Sigmoid colon (tissue), 7 donors: ENCODE measurements at places on chromosomes 11 and 22. TPM values are rescaled to one million over a fixed set of nuclear protein-coding genes. Genes with fewer than 3 reads are reported as not detected.

- no peak for DNase-seq
Measured at GRCh38 chr11:6705905-6706535, 22.9 kb upstream of the MRPL17 start.

DNA sequence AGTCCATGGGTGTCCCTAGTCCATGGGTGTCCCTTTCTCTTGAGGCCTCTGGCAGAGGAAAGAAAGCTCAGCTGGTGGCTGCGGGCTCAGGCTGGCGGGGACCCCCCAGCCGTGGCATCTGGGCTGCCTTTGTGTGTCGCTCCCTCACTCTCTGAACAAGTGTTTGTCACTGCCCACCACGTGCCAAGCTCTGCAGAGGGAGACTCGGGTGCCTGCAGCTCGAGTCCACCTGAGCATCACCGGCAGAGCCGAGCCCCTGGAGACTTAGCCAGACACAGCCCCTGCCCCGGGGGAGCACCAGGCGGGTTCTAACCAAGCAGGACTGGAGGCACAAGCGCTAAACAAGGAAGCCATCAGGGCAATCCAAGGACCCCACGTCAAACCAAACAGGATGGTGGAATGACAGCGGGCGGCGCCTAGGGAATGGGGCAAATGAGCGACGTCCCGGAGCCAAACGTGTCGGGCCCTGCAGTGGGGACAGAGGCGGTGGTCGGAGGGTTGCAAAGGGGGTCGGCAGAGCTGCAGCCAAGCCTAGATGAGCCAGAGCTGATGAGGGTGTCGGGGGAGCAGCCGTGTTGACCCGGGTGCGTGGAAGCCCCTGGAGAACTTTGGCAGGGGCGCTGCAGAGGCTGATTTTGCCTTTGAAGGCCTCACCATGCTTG lies 2.1 kb upstream of the GRAMD4 start:
- DNase-seq, result no peak

DNA sequence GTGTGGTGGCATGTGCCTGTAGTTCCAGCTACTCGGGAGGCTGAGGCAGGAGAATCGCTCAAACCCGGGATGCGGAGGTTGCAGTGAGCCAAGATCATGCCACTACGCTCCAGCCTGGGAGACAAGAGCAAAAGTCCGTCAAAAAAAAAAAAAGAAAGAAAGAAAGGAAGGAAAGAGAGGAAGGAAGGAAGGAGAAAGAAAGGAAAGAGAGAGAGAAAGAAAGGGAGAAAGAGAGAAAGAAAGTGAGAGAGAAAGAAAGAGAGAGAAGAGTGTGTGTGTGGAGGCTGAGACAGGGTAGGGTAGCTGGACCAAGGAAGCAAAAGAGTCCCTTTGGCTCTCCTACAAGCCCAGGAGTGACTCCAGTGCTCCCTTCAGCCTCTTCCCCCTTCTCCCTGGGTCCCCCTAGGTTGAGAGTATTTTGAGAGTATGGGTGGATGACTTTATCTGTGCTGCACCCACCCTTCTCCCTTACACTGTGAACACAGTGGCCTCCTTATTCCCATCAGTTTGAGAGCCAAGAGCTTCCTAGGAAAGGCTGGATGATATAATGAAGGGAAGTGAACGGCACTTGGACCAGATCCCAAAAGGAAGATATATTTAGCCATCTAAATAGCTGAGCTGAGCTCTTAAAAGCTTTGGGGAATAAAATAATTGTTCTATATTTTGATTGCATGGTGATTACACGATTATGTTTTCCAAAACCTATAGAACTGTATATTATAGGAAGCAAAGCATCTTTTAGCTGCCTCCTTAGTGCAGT lies 9.5 kb upstream of the DENND5A start:
- DNase-seq, result no peak

GRCh38 chr11:120909676-120910416 lies 114.1 kb upstream of the TBCEL start:
- no peak for DNase-seq

DNA sequence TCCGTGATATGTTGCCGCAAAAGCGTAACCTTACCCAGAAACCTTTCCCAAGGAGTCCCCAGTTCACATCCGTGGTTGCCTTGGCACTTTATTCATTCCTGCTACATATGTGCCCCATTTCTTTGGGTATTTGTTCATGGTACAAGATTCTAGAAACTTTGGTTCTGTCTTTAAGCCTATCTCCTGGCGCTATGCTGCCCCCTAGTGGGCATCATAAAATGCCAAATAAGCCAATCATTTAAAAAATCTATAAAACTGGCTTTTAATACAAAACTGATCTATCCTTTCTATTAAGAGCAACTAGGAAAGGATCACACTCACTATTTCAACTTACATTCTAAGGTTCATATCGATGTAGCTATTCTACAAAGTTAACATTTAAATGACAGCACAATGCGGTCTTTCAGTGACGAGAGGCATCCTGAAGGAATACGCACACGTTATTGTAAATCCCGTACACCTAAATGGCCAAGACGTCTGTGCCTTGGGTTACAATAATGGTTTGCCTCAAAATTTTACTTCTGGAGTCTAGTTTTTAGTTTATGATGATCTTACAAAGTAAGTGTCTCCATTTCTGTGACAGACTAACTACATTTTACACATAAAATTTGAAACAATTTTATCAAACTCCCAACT lies 16.2 kb downstream of the PIWIL3 start:
- peak; percentile 67 for DNase-seq

GRCh38 chr11:606245-606644 lies 9.5 kb downstream of the IRF7 start:
- DNase-seq, result peak; percentile 86

DNA sequence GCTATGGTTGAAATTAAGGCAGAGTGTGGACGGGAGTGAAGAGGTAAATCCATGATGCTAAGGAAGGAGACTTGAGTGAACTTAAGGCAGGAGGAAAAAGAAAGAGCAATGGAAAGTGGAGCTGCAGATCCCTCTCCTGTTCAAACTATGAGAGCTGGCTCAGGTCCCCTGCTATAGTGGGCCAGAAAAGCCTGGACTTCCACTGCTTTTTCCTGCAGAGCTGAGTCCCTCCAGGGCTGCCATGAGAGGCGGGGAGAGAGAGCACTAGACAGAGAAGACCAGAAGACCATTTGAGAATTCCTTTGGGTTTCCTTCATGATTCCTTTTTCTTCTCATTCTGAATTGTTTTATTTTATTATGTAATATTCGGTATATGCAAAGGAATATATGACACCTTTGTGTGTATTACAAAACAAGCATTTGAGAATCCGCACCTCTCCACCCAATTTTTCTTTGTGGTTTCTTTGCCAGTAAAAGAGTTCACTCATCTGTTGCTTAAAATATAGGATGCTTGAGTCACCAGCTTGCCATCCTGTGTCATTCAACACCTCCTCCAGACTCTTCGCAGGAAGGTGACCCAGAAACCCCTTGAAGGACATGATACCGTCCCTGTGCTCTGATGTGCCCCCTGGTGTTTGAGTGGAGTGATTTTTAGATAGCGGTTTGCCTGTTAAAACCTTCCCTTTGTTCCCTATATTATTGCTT lies 24.4 kb downstream of the SREBF2 start:
- no peak for DNase-seq

DNA sequence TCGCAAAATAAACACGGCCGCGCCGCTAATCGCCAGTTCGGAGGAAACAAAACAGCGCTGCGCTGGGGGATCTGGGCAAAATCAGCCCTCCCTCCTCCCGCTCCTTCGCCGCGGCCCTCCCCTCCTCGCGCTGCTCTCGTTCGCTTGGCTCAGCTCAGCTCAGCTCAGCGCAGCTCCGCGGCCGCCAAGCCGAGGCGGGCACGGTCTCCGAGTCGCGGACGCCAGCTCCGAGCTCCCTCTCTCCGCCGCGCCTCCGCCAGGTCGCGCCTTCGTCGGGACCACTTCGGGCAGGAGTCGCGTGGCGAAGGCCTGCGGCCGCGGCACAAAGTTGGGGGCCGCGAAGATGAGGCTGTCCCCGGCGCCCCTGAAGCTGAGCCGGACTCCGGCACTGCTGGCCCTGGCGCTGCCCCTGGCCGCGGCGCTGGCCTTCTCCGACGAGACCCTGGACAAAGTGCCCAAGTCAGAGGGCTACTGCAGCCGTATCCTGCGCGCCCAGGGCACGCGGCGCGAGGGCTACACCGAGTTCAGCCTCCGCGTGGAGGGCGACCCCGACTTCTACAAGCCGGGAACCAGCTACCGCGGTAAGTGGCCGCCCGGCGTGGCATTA lies at the start of gene SPON1:
TSS of gene SPON1 (plus strand) at position 162 of the 607 bp plus-strand sequence. CDS start at position 344, 182 bp downstream.
- DNase-seq, result peak; percentile 75

MUC6 gene
- 0.04 TPM for polyA plus RNA-seq
